ENCODE measurements at places on chromosomes 1 and 21.

DNA sequence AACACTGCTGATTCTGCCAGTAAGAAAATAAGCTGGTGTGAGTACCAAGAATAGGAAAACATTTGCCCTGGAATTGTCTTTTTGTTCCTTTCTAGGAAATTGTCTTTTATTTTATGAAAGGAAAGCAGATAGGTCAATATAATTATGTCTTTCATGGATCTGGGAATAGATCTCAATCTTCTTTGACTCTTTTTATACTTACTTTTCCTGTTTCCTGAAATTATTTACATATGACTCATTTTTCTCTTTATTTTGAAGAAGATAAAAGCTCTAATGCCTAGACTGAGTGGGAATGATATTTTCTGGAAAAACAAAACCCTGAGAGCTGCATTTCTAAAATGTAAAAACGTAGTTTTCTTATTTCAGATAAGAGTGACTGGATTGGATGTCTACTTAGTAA, 100.1 kb downstream of the MAN1A2 start:
- no peak for DNase-seq

- no peak for DNase-seq
Observed at GRCh38 chr1:90911353-90911752, 110.5 kb downstream of the ZNF644 start.

- DNase-seq = peak; percentile 60
Observed at GRCh38 chr1:12434174-12434573, 183.8 kb downstream of the DHRS3 start.

DNA sequence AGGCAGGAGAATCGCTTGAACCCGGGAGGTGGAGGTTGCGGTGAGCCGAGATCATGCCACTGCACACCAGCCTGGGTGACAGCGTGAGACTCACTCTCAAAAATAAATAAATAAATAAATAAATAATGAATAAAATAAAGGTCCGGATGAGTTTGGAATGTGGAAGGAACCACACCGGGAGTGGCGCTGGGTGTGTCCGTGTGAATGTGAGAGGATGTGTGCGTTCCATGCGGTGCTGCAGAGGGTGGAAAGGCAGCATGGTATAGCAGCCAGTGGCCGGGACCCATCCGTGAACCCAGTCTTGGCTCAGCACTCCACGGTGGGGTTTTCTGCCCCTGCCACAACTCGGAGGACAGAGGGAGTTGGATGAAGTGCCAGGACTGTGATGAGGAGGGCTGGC, 56.2 kb upstream of the POFUT2 start:
- DNase-seq = no peak

- DNase-seq = no peak
Observed at GRCh38 chr1:209633335-209633997, 18.8 kb downstream of the LAMB3 start.

Data from stimulated activated CD8-positive, alpha-beta memory T cell treated with anti-CD3 and anti-CD28 coated beads, Interleukin-4, amount 100 ng/mL, for 4 hours (primary cell).